HT-29 (cell line): ENCODE measurements at places on chromosomes 1 and 21.

DNA sequence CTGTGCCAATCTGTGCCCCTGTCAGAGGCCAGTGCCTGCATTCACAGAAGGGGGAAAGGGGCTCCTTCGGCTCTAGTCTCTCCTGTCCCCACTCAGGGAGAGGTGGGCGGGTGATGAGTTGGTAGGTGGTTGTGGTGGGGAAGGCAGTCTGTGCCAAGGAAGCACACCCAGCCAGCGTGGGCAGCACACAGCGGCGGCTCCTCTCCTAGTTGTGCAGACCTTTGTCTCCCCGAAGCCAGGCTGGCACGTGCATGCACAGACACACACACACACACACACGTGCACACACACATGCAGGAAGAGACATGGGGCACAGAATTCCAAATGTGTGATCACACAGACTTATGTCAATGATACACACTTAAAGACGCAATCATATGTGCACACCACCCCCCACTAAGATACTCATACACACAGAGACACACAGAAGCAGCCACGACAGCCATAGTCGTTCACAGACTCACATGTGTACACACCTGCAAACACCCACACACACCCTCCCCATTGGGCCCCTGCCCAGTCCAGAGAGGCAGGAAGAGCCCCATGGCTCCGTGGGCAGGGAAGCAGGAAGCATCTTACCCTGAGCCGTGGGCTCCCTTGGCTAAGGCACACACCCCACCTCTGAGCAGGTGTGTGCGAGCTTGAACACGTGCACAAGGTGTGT, 16.4 kb downstream of the RIMS3 start:
- DNase-seq, result no peak

GRCh38 chr1:7402548-7402850, 368.6 kb upstream of the VAMP3 start:
- no peak for DNase-seq

- peak; percentile 59 for DNase-seq
These were observed 9.0 kb upstream of the GPR153 start for GRCh38 chr1:6269720-6270400.

DNA sequence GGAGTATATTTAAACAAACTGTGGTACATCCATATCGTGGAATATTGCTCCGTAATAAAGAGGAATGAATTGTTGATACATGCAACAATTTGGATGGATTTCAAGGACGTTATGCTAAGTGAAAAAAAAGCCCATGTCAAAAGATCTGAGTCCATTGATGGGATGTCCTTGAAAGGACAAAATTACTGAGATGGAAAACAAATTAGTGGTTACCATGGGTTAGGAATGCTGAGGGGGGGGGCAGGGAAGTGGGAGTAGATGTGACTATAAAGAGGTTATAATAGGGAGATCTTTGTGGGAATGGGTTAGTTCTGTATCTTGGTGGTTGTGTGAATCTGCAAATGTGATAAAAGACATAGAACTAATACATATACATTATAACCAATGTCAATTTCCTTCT, 409.3 kb downstream of the SRGAP2C start:
- DNase-seq, result no peak

- DNase-seq, result peak; percentile 48
These were observed 402.9 kb downstream of the PTPRU start for GRCh38 chr1:29639156-29639736.

DNA sequence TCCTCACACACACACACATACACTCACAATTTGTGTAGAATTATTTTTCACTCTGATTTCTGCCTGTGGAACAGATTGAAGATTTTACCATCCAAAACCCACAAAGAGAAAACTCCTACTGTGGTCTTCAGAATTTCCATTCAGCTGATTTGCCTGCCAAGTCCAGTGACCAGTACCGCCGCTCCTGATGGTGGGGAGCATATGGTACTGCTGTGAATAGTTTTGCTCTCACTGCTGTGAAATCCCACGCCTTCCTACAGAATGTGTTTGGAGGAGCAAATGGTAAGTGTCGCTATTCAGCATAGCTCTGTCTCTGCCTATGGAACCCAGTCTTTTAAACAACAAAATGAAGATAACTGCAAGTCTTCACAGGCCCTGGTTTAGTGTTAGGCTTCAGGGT, 629.5 kb downstream of the LMO4 start:
- no peak for DNase-seq

DNA sequence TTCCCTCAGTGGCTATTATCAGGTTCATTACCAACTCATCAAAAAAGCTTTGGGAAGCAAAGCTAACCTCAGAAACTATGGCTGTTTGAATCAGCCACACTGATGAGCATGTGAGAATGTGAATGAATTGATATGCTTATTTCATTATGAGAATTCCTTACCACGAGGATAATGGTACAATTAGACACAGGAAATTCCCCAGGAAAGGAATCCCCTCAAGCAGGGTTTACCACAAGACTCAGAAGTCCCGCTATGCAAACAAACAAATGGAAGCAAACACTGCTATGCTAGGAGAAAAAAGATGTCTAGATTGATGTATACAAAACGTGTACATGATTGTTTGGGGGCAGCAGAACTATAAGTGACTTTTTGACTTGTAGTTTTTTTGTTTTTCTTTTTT, 205.0 kb downstream of the HMCN1 start:
- no peak for DNase-seq

DNA sequence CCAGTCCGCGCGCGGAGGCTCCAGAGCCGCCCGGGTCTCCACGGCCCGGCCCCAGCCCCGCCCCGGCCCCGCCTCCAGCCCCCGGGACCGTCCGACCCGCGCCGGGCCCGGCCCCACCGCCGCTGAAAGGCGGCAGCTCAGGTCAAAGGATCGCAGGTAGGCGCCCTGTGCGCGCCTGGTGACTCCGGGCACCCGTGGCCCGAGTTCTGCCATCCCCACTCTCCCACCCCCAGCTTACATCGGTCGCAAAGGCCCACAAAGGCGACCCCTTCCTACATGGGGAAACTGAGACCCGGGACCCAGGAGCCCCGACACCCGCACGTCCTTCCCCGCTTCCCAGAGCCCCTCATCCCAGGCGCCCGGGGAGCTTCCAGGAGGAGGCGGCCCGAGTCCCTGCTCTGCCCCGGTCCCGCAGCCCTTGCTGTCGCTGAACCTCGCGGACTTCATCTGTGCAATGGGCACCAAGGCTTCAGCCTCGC, at the start of gene TMEM200B:
TSS of gene TMEM200B (minus strand) at position 17 of the 479 bp plus-strand sequence. CDS start 2,075 bp downstream, outside the sequence.
- DNase-seq, result no peak

DNA sequence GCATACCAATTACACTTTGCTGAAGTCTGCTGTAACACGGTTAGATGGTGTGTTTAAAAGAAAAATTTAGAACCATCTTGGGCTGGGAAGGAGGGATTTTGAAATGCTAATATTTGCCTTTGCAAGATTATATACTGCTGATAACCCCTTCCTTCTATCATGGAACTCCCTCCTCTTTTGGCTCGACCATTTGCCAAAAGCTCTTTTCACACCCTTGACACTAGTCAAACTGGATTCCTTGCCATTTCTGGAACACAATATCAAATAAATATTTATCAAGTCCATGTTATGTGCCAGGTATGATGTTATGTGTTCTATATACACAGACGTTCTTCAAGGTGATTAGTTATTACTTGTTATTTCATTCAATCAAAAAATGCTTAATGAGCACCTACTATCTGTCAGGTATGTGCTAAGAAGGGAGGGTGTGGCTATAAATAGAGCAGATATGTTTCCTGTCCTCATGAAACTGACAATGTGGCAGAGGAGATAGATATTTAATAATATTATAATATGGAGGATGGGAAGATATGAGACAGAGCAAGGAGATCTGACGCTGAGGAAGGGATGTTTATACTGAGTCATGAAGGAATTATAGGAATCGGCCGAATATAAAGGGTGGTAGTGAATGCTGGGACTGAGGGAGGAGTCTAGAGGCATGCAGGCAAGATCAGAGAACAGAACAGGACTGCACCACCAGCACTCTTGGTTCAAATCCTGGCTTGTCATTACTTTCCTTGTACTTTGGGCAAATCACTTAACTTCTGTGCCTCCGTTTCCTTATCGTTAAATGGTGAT, 16.1 kb upstream of the XPR1 start:
- no peak for DNase-seq

- DNase-seq, result peak; percentile 44
These were observed 3.9 kb upstream of the COL16A1 start for GRCh38 chr1:31707711-31708110.

DNA sequence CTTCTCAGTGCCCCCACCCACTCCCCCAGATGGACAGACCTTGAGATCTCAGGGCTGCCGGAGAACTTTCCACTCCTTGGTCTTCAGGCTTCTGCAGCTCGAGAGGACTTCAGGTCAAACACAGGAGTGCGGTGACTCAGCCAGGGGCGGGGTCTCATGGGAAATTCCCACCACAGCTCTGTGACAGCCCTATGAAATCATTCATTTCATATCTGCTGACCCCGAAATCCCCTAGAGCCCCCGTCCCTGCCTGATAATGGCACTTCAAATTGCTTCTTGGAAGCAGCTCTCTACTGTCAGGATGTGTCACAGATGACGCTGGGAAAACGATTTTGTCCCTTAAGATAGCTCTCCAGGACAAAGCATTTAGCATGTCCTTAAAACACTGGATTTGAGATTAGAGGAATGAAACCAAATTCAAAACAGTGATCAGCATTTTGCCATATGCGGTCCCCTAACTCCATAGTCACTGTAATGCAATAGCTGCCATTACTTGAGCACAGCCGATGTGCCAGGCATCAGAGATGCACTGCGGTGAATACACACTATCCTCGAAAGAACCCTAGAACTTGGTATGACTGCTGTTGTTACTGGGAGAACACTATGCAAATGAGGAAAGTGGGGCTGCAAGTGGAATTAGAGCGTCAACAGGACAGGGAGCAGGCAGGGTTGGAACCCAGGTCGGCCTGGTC, at the start of gene TNFRSF9:
TSS of gene TNFRSF9 (minus strand) at position 95 of the 692 bp plus-strand sequence. CDS start 845 bp downstream, outside the sequence.
- no peak for DNase-seq

- DNase-seq, result no peak
These were observed 1.4 kb downstream of the PI4KB start for GRCh38 chr1:151325646-151326429.

- no peak for DNase-seq
These were observed 4.0 kb upstream of the ST6GALNAC3 start for GRCh38 chr1:76070538-76070937.

DNA sequence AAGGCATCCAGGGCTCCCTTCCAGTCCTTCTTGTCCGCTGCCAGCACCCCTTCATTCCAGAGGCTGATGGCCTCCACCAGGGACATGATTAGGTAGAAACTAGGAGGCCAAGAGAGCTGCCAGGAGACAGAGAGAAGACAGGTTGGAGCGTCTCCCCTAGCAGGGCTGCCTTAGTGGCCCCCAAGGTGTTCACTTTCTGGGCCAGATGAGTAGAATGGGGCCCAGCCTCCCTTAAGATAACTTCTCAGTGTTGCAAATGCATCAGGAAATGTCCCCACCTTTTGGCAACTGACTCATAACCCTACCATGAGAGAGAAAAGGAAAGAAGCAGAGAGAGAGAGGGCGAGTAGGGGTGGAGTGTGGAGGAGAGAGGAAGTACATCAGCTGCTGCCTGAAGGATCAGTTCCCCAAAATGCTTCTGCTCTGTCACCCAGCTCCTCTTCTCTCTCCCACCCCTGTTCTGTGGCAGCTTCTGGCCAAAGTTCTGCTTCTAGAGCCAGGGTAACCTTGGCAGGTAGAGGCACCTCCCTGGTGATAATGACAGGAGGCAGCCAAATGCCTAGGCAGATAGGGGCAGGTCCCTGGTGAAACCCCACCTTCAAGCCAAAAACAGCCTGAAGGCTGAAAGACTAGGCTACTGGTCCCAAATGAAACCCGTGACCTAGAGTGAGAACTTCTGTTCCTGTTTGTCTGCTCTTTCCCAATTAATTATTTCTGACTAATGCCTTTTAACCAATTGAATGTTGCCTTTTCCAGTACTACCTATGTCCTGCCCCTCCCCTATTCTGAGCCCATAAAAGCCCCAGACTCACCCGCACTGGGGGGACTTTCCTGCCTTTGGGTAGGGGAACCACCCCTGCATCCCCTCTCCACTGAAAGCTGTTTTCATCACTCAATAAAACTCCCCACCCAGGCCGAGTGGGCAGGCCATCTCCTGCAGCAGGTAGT, at the start of gene NCF2:
TSS of gene NCF2 (minus strand) at position 216 of the 948 bp plus-strand sequence. CDS start at position 86, 130 bp downstream.
- peak; percentile 15 for DNase-seq

DNA sequence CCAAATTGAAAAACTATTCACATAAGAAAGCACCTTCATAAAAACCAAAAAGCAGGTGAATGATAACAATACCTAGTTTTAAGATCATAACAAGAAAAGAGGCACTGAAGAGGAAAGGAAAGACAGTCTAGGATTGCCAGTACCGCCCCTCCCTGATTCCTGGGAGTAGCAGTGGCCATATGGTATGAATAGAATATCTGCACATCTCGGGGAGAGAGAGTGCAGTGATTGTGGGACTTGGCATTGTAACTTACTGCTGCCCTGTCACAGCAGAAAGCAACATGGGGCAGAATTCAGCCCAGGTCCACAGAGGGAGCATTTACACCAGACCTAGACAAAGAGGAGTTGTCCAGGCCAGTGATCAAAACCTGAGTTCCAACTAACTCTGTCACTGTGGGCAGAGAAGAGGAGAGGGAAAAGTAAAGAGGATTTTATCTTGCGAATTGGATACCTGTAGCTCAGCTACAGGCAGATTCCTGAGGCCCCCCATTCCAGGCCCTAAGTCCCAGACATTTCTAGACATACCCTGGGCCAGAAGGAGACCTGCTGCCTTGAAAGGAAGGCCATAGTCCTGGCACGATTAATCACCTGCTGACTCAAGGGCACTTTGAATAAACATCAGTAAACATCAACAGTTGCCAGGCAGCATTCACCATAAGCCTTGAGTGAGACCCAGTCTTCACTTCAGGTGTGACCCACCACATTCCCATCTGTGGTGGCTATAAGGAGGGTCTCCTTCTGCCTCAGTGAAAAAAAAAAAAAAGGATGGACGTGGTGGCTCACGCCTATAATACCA, 397.5 kb downstream of the TGFB2 start:
- peak; percentile 26 for DNase-seq

DNA sequence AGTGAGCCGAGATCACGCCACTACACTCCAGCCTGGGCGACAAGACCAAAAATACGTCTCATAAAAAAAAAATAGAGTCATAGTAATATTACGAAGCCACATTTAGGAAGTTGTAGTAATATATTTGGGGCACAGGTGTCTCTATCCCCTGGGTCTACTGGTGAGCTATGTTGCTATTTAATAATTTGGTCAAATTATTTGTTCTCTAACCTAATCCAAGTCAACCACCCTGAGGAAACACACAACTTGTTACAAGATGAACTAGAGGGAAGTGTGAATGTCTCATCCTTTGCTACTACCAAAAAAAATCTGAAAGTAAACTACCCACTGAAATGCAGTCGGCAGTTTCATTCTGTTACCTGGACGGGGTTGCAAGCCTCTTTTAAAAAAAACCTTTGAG, 35.3 kb downstream of the RGS8 start:
- no peak for DNase-seq

DNA sequence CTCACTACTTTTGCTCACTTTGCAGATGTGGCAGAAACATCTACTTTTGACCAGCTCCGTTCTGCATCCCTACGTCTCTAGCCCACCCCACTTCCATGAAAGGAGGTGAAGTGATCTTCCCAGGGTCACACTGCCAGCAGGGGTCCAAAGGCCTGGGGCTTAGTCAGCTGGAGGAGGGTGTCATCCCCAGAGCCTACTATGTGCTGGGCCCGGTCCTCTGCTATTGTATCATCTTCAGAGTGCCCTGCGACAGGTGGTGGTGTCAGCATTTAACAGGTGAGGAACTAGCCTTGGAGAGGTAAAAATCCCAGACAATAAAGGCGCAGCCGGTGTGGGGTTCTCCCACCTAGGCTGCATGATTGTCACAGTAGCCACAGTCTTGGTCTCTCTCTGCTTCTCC, 5.6 kb upstream of the BSND start:
- DNase-seq, result no peak

- DNase-seq, result peak; percentile 55
These were observed 51.1 kb downstream of the ZNF326 start for GRCh38 chr1:90045853-90046563.

GRCh38 chr1:9145714-9146113, 16.8 kb upstream of the GPR157 start:
- no peak for DNase-seq

- DNase-seq, result no peak
These were observed 19.0 kb downstream of the BACE2 start for GRCh38 chr21:41186755-41187536.
